ENCODE measurements at places on chromosomes 12 and 14.
A peak's percentile ranks its signal among the peaks of the same experiment; 100 is the strongest.

DNA sequence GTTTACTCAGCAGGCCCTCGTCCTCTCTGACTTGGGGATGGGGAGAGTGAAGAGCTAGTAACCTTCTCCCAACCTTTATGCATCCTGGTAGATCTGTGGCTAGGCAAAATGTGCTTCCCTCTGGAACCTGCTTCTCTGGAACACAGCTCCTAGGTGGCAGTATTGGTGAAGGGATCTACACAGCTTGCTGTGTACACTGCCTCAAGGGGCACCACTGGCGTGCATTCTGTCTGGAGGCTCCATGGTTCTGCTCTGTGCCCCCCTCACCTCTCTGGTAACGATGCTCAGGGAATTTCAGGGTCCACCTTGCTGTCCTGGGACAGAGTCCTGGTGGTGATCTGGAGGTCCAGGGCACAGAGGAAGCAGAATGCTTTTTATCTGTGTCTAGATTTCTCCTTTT is 43.5 kb upstream of the KCNA5 start:
- no peak for DNase-seq

GRCh38 chr14:24270537-24271133 is 762 bp downstream of the RABGGTA start:
- peak; percentile 3 for DNase-seq

- no peak for DNase-seq
Observed at GRCh38 chr12:109357032-109357431, 9.3 kb downstream of the MYO1H start.

DNA sequence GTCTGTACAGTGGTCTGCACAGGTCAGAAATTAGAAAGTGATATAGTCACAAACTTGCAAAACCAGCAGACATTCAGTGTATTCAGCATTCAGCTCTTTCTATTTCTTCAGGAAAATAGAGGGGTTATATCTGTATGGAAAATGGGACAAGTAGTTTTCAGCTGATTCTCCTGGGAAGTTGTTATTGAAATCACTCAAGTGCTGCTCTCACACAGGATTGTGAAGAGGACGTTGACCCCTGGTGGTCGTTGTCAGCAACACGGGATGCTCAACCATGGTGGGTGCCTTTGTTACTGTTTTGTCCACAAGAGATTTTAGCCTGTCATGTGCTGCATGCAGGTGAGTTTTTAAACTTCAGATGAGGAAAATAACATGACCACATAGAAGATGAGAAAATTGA is 981.8 kb downstream of the TMEM121 start:
- no peak for DNase-seq

DNA sequence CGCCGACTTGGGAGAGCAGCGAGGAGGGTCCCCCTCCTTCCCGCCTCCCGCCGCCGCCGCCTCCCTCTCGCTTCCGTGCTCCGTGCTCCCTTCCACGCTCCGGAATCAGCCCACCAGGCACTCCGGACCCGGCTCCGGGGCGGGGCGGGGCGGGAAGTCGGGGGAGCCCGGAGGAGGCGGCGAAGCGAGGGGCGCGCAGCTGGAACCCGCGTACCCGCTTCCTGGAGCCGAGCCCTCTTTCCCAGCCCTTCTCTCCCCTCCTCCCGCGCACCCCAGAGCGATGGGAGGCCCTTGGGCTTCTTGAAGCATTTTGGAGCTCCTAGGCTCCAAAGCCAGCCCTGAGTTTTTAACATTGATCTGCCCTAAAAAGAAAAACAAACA is at the start of gene SYNDIG1L:
Gene SYNDIG1L, minus strand, starts transcription at position 9 of the 381 bp plus-strand sequence. CDS start 16,466 bp downstream, outside the sequence.
- DNase-seq = no peak

DNA sequence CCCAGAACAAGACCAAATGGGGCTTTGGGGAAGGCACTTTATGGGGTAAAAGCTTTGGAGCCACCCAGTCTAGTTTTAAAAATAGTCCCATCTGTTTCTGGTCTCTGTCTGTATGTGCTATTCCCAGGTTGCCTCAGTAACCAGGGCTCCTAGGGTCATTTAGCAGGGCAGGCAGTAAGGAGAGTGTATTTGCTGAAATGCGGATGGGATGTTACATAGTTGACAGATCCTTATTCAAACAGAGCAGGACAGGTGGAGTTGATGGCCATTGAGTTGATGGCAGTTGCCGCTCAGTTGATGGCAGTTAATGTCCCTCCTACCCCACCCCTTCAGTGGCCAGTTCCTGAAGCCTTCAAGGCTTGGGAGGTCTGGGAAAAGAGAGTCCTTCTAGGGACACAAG is 4.6 kb downstream of the ZC3H10 start:
- no peak for DNase-seq

GRCh38 chr12:81125691-81126090 is 47.8 kb downstream of the ACSS3 start:
- DNase-seq = no peak

- DNase-seq = no peak
Observed at GRCh38 chr12:6083601-6084000, 40.9 kb downstream of the VWF start.

- DNase-seq = no peak
Observed at GRCh38 chr14:54593860-54594259, 26.9 kb downstream of the SAMD4A start.

DNA sequence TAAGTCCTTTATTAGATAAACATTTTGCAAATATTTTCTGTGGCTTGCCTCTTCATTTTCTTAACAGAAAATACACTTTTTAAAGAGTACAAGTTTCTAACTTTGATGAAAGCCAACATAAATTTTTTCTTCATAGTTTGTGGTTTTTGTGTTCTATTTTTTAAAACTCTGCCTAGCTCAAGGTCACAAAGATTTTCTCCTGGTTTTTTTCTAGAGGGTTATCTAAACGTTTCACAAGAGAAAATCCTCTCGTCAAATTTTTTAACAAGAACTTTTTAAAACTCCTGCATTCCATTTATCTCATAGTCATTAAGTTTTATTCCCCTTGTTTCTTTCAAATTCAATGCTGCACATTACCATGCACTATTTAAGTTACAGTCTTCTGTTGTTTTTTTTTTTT is 8.2 kb downstream of the AREL1 start:
- DNase-seq = no peak

GRCh38 chr12:113625499-113625898 is 153.8 kb upstream of the LHX5 start:
- no peak for DNase-seq

All from activated CD8-positive, alpha-beta memory T cell treated with anti-CD3 and anti-CD28 coated beads for 1 hour (primary cell).